ENCODE measurements at places on chromosomes 12 and 14.

DNA sequence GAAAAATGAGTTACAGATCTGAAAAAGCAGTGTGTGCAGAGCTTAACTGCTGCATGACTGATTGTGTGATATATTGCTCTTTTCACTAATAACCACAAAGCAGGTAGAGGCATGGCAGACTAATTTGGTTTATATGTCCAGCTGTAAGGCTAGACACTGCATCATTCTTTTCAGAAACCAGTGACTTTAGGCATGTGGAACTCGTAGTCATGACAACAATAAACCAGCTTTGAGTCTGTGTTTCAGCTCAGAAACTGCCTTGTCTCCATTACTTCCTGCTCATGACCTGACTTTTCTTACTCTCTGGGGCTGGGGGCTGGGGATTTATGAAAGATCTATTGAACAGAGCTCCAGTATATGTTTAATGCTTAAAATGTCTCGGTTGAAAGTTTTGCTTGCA is 146.8 kb upstream of the LRIG3 start:
- no peak for DNase-seq

DNA sequence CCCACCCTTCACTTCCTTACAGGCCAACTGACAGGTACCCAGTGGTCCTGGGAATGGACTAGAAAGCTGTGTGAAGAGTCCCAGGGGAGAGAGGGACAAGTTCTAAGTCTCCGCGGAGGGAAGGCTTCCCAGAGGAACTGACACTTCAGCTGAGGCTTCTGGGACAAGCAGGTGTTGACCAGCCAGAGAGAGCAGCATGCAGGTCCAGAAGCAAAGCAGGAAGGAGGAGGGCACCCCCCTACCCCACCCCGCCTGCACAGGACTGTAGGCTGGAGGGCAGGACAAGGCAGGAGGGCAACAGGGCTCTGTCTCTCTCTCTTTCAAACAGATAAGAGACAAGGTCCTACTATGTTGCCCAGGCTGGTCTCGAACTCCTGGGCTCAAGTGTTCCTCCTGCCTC is 58.2 kb upstream of the CORO1C start:
- no peak for DNase-seq

DNA sequence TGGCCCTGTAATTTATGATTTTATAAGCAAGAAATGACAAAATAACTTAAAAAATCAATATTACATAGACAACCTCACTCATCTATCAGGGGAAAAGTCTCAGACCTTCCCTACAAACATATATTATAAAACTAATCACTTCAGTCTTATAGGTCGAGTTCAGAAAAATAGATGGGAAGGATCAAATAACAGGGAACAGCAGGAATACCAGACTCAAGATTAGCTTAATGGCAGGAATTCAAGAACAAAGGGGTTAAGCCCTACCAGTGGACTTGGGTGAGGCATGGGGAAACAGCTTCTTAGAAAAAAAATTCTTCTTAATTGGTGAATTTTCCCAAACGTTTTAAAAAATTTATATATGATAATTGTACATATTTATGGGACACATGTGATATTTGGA is 51.6 kb upstream of the CRY1 start:
- DNase-seq, result no peak

DNA sequence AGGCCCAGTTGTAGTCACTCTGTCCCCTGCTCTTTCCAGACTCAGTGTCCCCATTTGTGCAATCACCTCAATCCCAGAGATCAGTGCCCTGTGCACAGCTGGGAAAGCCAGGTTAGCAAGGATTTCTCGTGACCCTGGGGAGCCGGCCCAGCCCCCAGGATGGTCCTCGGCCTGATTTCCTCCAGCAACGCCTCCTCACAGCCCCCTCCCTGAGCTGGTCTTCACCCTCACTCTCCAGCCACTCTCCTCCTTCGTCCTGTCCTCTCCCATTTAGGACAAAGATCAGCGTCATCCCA is 194.8 kb upstream of the C14orf180 start:
- no peak for DNase-seq

- peak; percentile 86 for DNase-seq
Observed at GRCh38 chr12:89040146-89040964, 311.9 kb downstream of the DUSP6 start.

DNA sequence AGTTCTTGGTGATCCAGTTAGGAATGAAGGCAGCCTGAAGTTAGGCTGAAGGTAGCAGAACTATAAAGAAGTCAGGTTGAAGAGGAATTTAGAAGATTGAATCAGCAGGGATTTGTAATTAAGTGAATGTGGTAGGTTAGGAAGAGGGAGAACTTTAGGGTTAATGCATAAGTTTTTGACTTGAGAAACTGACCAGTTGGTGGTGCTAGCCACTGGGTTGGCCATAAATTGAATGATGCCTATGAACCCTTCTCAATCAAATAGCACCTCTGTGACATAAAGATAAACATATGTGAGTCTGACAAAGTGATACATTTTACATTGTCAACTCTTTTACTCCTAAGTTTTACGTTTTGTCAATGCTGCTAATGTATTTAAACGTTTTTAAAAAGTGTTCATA is 290.6 kb upstream of the NAV3 start:
- DNase-seq, result no peak

- DNase-seq, result no peak
Observed at GRCh38 chr14:78319887-78320635, 149.9 kb downstream of the NRXN3 start.

DNA sequence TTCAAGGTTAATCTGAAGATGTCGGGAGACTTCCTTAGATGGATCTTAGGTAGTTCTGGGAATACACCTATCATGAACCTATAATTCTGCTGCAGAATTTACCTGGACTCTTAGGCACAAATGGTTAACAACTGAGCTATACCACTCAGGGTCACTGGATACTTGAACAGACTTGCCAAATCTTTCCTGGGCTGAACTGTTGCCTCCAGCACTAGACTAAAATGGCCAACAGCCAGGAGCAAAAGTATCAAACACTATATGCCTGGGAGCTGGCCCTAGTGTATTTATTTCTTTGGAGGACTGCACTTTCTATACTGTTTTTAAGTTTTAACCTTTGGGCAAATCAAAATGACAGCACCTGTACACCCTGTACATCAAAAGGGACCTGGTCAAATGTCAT is 252.8 kb downstream of the TMEM117 start:
- DNase-seq, result no peak

DNA sequence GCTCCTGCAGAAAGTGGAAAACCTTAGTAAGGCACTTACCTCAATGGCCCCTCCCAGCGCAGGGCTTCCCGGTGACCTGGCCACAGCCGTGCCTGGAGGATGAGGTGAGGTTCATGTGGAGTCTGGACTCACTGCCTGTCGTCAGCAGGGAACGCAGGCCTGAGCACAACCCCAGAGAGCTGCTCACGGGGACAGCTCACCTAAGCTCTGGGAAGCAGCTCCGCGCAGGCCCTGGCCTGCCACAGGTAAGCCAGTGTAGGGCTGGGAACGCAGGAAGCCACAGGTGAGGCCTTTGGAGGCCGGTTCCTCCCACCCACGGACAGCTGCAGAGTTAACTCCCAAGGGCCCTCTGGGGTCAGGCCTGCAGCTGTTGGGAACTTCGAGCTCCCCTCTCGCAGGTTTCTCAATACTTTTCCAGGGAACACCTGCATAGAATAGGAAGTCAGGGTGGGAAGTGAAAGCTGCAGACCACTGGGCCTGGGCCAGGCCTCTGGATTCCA is 32.7 kb downstream of the ANAPC7 start:
- DNase-seq, result no peak

GRCh38 chr12:115660211-115660805 is 617.2 kb downstream of the MED13L start:
- no peak for DNase-seq

GRCh38 chr14:54848910-54849309 is 53.7 kb downstream of the GCH1 start:
- DNase-seq, result no peak

GRCh38 chr12:106204312-106204711 is 43.5 kb downstream of the CKAP4 start:
- DNase-seq, result no peak

GRCh38 chr14:100526632-100527031 is 60.6 kb downstream of the BEGAIN start:
- no peak for DNase-seq

DNA sequence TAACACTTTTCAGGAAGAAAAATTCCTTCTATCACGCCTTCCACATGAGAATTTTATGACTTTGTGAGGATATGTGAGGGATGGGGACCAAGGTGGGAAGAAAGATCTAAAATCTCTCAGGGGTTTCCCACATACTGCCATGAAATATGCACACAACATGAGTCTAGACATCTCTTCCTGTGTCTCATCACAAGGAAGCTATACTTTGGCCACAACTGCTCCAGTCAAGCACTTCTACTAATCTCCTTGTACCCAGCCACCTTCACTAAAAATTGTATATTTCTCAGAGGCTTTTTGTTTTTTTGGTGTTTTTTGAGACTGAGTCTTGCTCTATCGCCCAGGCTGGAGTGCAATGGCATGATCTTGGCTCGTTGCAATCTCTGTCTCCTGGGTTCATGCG is 3.2 kb downstream of the OSBPL8 start:
- no peak for DNase-seq

GRCh38 chr12:10705655-10706054 is 17.5 kb downstream of the YBX3 start:
- no peak for DNase-seq

GRCh38 chr14:55851961-55852360 is 266.2 kb upstream of the PELI2 start:
- DNase-seq, result no peak

All from stimulated activated CD8-positive, alpha-beta memory T cell treated with anti-CD3 and anti-CD28 coated beads, Interleukin-4, amount 100 ng/mL, for 48 hours (primary cell).